ENCODE measurements at places on chromosomes 13 and 19. TPM values are rescaled to one million over a fixed set of nuclear protein-coding genes. Genes with fewer than 3 reads are reported as not detected.

Gene SHISA2
- not detected for total RNA-seq

Gene LGALS14
- not detected for total RNA-seq

Gene GPR183
- not detected for total RNA-seq

Gene ZNF283
- 4.7 TPM for total RNA-seq

Gene ZNF324
- total RNA-seq, result 18.4 TPM

Gene AMER2
- not detected for total RNA-seq

Gene OLFM4
- total RNA-seq, result not detected

Gene ZNF71
- total RNA-seq, result 16.2 TPM

Gene MCF2L
- total RNA-seq, result 12.4 TPM

Gene NCR1
- not detected for total RNA-seq

Gene IZUMO2
- total RNA-seq, result not detected

Gene AMH
- 10.0 TPM for total RNA-seq

Gene PGLYRP1
- not detected for total RNA-seq

Gene DHX34
- total RNA-seq, result 10.4 TPM

Gene OVOL3
- total RNA-seq, result not detected

Gene NXNL1
- total RNA-seq, result not detected

Gene KLK15
- total RNA-seq, result not detected

Gene CBARP
- 0.93 TPM for total RNA-seq

Gene ZNF850
- 8.4 TPM for total RNA-seq

Gene WDR62
- total RNA-seq, result 24.5 TPM

Gene STOML3
- total RNA-seq, result not detected

Gene ELOF1
- total RNA-seq, result 66.7 TPM

Gene PLVAP
- not detected for total RNA-seq

Gene POU4F1
- total RNA-seq, result not detected

Gene SYT3
- 1.9 TPM for total RNA-seq

Gene NOTCH3
- 18.6 TPM for total RNA-seq

Gene SIGLEC12
- total RNA-seq, result not detected

Gene POU2F2
- total RNA-seq, result 0.05 TPM

Gene ZNF728
- total RNA-seq, result not detected

Gene ZNF90
- 0.72 TPM for total RNA-seq

Gene APLP1
- total RNA-seq, result 39.8 TPM

Gene SIAH3
- not detected for total RNA-seq

Gene BEST2
- total RNA-seq, result not detected

Gene PLPP2
- total RNA-seq, result 203 TPM

Gene HMG20B
- 224 TPM for total RNA-seq

Gene OR7C1
- not detected for total RNA-seq

Gene RNF113B
- total RNA-seq, result not detected

Gene LIPE
- not detected for total RNA-seq

Gene LRRC8E
- total RNA-seq, result 30.8 TPM

Gene GNG7
- 1.1 TPM for total RNA-seq

Gene CALR3
- not detected for total RNA-seq

Gene GJB2
- 0.45 TPM for total RNA-seq

All from A172 (cell line).